ENCODE measurements at places on chromosomes 6 and 20.

- no peak for DNase-seq
Observed at GRCh38 chr6:146651482-146651863, 52.7 kb downstream of the ADGB start.

DNA sequence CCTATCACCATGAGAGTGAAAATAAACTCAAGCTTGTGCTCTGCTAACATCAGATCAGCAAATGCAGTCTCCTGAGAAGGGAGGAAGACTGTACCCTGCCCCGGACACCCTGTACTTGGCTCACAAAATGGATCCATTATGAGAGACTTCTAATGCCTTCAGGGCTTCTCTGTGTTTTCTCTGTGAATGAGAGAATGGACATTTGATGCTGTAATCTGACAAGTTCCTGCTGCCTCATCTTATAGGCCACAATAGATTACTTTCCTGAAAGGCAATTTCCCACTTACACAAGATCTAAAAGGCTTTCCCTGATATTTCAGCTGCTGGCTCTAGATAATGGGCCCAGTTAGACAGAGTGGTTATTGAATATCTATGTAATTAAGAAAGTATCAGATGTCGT, 117.2 kb downstream of the OTOR start:
- DNase-seq, result no peak

DNA sequence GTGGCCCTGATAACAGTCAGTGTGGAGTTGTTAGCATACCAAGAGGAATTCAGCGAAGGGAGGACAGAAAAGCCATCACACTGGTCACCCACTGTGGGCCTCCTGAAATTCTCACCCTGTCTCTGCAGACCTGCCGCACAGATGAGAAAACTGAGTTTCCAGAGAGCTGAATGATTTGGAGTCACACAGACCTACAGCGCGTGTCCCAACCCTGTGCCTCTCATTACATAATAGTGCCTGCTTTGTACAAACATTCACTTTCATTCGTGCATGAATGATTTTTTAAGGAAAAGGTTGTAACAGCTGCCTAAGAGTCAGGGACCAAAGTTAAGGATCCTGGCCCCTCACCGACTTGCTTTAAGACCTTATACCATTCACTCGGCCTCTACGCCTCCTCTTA, 62.7 kb downstream of the THBS2 start:
- DNase-seq, result no peak

- no peak for DNase-seq
Observed at GRCh38 chr6:169376458-169376857, 122.8 kb upstream of the THBS2 start.

DNA sequence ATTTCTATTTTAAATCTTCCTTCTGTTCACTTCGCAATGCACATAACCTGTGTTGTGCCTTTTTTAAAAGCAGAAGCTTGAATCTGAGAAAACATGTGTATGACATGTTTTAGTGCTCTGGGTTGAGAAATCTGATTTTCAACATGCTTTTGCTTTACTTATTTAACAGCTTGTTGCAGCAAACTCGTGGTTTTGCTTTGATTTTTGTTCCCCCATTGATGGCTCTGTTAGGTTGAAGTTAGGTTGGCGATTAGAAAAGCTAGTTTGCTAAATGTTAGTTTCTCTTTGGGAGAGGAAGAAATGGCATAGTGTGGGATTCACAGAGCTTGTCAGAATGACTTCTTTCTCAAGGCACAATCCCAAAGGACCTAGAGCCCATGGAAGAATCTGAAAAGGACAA, 170.8 kb downstream of the TMEM242 start:
- DNase-seq, result no peak

DNA sequence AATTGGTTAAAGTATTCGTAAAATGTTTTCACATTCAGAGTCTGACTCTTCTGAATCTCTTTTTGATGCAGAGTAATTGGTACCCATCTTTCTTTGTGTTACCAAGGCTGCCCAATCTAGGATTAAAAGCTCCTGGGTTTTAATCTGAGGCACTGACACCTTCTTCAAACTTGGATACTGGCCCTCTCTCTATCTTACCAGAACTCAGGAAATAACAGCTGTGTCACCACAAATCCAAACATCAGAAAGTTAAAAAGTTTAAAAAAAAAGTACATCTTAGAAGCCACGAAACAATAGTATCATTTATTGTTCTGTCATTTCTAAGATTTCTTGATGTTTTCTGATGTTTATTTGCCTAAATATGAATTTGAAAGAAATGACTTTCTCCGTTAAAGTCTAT, 255.5 kb upstream of the RUNX2 start:
- no peak for DNase-seq

- DNase-seq, result no peak
Observed at GRCh38 chr6:116648156-116648555, 20.4 kb downstream of the ZUP1 start.

DNA sequence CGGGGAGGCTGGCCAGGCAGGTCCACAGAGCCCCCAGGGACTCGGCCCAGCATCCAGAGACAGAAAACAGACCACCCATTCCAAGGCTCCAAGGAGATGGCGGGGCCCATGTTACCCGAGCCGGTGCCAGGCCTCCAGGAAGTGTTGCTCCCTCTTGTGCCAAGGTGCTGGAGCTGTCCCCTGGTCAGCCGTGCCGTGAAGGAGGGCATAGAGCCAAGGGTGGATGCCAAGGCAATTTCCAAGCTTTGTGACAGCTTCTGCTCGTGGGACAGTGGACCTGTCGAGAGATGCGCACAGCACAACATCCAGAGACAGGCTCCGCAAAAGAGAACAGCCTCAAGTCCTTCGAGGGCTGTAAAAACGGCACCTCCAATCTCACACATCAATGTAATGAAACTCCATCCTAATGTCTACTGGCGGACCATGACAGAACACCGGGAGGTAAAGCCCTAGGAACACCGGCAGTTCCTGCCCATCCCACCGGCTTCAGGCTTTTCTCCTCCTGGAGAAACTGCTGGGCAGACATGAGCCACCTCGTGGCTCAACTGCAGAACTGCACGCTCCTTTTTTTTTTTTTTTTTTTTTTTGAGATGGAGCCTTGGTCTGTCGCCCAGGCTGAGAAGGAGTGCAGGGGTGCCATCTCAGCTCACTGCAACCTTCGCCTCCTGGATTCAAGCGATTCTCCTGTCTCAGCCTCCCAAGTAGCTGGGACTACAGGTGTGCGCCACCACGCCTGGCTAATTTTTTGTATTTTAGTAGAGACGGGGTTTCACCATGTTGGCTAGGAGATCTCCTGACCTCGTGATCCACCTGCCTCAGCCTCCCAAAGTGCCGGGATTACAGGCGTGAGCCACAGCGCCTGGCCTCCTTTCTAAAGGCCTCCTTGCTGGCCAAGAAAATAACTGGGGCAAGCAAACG, 30.9 kb upstream of the AVP start:
- no peak for DNase-seq

- no peak for DNase-seq
Observed at GRCh38 chr6:148968771-148969602, 222.2 kb downstream of the UST start.

GRCh38 chr6:73004861-73005260, 220.4 kb downstream of the KHDC1L start:
- DNase-seq, result no peak

DNA sequence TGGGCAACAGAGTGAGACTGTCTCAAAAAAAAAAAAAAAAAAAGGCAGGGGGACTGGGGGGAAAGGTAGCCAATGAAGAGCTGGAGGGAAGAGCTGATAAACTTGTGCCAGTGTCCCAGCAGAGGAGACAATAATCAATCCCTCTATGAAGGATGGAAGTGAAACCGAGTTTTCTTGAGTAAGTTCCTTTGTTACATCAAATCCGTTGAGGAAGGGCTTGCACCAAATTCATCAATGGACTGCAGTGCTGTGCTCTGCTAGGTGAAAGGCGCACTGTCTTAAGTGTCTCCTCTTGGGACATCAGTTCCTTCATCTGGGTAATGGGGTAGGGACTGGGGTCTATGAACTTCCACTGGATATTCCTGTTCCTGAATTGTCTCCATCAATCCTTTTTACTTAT, 3.0 kb upstream of the CRIP3 start:
- DNase-seq, result no peak

- no peak for DNase-seq
Observed at GRCh38 chr6:66848244-66848953, 1141.4 kb upstream of the EYS start.

DNA sequence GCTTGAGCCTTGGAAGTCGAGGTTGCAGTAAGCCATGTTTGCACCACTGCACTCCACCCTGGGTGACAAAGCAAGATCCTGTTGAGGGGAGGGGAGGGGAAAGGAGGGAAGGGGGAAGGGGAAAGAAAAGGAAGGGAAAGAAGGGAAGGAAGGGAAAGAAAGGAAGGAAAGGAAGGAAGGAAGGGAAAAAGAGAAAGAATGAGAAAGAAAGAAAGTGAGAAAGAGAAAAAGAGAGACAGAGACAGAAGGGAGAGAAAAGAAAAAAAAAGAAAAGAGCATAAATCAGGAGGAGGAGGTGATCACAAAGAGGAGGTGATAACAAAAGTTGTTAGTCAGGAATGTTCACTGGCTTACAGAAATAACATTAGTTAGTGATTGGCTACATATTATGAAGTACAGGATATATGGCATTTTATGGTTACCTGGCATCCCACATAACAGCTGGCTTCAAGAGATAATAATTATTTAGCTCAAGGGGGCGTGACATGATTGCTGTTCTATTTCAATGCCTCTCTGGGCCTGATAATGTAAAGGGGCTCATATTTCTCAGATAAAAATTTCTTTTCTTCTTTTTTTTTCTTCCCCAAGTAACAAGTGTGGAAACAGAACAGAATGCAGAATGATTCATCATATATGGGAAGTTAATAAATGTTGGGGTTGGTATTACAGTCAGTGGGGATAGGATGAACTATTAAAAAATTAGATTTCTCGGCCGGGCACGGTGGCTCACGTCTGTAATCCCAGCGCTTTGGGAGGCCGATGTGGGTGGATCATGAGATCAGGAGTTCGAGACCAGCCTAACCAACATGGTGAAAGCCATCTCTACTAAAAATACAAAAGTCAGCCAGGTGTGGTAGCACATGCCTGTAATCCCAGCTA, 27.1 kb downstream of the SAMHD1 start:
- no peak for DNase-seq

- DNase-seq, result no peak
Observed at GRCh38 chr20:6265204-6265904, 142.5 kb upstream of the FERMT1 start.

GRCh38 chr20:56002908-56003800, 2.2 kb downstream of the CBLN4 start:
- no peak for DNase-seq

DNA sequence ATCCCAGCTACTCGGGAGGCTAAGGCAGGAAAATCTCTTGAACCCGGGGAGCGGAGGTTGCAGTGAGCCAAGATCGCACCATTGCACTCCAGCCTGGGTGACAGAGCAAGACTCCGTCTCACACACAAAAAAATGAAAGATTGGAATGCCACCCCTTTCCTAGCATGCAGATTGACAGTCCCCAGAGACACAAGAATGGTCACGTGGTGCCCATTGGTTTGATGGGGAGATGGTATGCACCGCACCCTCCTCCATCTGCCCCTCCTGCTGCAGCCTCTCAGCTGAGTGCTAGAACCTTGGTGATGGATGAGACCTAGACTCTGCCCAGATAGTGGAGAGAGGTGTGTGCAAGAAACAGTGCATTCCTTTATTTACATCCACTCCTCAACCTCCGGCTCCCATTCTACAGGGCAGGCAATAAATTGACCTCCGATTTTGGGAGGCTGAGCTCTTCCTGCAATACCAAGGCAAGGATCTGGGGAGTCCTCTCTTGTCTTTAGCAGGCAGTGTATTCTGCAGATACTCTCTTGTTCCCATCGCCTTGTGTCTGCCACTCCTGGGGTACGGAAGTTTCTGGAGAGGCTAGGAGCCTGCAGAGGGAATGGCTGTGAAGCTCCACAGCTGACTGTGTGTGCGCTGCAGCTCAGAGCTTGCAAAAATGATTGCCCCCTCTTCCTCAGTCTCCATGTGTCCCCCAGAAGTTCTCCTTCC, 1.1 kb upstream of the RNF24 start:
- no peak for DNase-seq

DNA sequence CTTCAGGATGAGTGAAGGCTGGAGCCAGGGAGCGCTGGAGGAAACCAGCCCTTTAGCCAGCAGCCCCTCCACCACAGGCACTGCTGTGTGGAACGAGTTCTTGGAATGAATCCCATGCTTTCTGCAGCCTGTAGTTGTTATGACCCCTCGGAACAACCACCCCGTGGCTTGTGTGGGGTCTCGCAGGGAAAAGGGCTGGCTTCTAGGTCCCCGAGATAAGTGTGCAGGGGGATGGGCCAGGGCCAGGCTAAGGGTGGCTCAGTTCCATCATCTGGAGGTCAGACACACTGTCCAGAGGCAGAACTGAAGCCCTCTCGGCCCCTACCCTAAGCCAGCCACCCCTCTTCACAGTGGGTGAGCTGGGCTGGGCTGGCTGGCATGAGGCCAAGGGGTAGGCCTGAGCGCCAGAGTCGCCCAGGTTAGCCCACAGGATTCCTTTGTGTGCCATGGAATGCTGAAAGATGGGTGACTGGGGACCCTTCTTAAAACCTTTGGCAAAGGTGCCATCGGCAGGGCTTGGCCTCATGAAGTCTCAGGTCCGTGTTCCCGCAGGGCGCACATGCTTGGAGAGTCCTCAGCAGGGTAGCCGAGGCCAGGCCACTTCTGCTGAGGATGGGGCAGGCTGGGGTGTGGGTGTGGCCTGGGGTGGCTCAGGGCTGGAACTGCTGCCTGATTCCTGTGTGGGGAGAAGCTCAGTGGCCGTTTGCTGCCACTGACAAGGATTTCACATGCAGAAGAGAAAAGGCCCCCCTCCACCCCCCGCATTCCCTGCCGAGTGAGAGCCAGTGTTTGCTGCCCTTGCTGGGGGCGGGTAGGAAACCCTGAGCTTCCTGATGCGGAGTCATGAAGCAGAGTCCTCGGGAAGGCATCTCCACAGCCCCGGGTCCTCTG, 24.6 kb downstream of the SPATA2 start:
- DNase-seq, result no peak

DNA sequence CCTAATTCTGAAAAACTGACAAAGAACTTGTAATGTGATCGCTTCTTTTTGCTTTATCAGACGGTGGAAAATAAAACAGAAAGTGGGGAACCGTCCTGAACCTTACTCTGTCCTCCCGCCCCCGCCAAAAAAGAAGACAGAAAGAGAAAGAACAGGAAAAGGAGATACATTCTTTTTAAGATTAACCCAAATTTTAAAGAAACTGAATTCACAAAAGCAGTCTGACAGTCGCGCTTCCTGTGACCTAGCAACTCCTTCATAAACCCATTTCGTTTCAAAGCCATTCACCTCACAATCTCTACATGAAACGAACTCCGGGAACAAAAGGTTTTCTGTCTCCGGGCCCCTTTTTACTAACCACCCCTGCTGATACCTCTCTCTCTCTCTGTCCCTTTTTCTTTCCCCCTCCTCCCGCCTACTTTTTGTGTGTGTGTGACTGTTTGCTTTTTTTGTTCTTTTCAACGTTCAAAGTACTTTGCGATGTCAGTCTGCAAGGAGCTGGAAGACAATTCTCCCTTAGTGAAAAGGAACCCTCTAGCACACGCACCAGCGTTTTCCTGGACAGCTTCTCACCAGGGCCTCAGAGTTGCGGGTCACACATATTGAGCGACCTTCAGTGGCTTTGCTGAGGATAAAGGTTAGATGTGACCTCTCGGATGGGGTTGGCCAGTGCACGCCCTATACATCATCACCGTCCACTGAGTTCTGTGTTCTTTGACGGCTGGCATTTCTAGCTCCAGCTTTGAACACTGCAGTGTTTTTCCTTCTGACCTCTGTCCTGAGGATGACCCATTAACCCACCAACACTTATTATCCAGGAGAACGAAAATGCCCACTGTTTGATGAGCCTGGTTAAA, 530 bp upstream of the NEDD9 start:
- no peak for DNase-seq

- no peak for DNase-seq
Observed at GRCh38 chr6:157905590-157906342, 75.9 kb upstream of the SYNJ2 start.

Measured in CD4-positive, alpha-beta T cell treated with Interleukin-4 for 4 hours (primary cell).